ENCODE measurements at places on chromosomes 4 and X. TPM values are rescaled to one million over a fixed set of nuclear protein-coding genes. Genes with fewer than 3 reads are reported as not detected.

DNA sequence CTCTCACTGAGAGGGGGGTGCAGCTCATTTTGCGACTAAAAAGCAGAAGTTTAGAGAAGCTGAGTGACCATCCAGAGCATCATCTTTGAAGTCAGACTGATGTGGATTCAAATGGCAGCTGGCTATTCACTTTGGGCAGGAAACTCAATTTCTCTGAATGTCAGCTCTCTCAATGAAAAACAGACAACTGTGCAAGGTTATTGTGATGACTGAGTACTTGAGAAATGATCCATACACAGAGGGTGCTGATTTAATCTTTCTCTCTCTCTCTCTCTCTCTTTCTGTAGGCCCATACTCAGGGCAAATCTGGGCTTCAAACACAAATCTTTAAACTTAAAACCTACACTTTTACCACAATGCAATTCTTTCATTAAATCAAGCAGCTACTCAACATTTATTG is 185.8 kb upstream of the SLIT2 start:
- H3K4me3 ChIP-seq = no peak overlapping the region
- H3K27me3 ChIP-seq = no peaks in the 10 kb centered on the region
- H3K36me3 ChIP-seq = no peaks in the 10 kb centered on the region
- no peaks in the 10 kb centered on the region for H3K4me1 ChIP-seq

DNA sequence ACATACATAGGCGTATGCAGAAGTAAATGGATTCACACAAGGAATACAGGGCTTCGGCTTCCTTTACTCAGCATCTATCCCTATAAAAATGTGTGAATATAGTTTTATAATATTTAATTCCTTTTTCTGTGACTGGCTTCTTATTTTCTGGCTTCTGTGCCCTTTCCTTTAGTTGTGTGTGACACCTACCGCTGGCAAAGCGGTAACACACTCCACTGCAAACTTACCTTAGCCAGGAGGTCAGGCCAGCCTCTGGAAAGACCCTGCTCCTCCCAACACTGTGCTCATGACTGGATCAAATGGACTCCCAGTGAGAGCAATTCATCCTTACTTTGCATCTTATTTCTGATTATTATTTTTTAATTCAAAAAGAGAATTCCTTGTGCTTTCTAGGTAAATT is 244.2 kb downstream of the ANK2 start:
- no peak overlapping the region for H3K27ac ChIP-seq
- H3K4me1 ChIP-seq = no peaks in the 10 kb centered on the region
- H3K36me3 ChIP-seq = no peaks in the 10 kb centered on the region
- H3K4me3 ChIP-seq = no peak overlapping the region
- H3K27me3 ChIP-seq = no peaks in the 10 kb centered on the region

- no peaks in the 10 kb centered on the region for H3K36me3 ChIP-seq
- no peaks in the 10 kb centered on the region for H3K27me3 ChIP-seq
- DNase-seq = no peak
- H3K4me1 ChIP-seq = peaks cover 11% of the 10 kb centered on the region
- no peak overlapping the region for H3K27ac ChIP-seq
Measured at GRCh38 chr4:121796283-121796682, 4.8 kb upstream of the EXOSC9 start.

- H3K27ac ChIP-seq = no peak overlapping the region
- no peaks in the 10 kb centered on the region for H3K27me3 ChIP-seq
- no peaks in the 10 kb centered on the region for H3K4me1 ChIP-seq
Measured at GRCh38 chr4:92760433-92760832, 456.7 kb downstream of the GRID2 start.

DNA sequence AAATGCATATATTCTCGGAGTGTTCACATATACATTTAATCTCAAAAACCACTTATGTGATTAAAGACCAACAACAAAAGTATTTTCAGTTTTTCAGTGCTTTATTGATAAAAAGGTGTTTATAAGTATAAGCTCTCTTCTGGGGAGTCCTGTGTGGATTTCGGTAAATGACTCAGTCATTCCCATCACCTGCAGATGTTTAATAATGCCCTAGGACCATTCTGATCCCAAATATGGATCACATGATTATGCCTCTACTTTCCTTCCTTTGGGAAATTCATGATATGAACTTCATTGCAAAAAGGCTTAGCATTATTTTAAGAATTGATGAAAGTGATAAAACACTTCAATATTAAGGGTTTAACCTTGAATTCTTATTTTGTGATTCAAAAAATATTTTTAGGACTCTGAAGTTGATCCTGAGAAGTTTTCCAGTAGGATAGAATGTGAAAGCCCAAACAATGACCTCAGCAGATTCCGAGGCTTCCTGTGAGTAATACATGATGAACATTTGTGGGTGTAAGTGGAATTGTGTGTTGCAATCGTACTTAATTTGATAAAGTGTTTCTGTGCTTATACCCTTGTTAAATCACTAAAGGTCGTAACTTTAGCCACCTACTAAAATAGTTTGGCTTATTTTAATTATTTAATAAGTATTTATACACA is 40.2 kb downstream of the ATP10D start:
- DNase-seq = no peak
- no peak overlapping the region for H3K4me3 ChIP-seq
- peaks cover 2% of the 10 kb centered on the region for H3K36me3 ChIP-seq
- no peak overlapping the region for H3K27ac ChIP-seq

DNA sequence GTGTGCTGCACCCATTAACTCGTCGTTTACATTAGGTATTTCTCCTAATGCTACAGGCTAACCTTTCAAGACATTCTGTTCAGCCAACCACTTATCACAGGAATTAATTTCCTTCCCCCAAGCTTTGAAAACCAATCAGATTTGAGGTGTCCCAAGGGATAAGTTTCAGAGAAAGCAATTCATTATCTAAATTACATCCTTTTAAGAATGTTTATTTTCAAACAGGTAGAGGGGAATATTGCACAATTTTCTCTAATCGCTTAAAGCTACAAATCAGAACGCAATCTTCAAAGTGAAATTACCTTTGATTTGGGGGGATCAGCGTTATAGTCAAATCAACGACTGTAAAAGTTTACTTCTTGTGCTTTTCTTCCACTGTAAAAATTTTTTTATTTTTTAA is 1.6 kb downstream of the CLOCK start:
- no peaks in the 10 kb centered on the region for H3K27me3 ChIP-seq
- peaks cover 20% of the 10 kb centered on the region for H3K4me1 ChIP-seq
- no peak for DNase-seq

- no peak overlapping the region for H3K4me3 ChIP-seq
- DNase-seq = no peak
- H3K27me3 ChIP-seq = no peaks in the 10 kb centered on the region
- H3K27ac ChIP-seq = no peak overlapping the region
Measured at GRCh38 chrX:70052895-70053615, 3.3 kb upstream of the AWAT2 start.

Gene PCSK1N
- polyA plus RNA-seq = 0.05 TPM

GRCh38 chrX:9088896-9089295 is 55.0 kb upstream of the FAM9B start:
- no peak overlapping the region for H3K4me3 ChIP-seq
- H3K36me3 ChIP-seq = no peaks in the 10 kb centered on the region
- DNase-seq = no peak
- H3K27ac ChIP-seq = no peak overlapping the region
- no peaks in the 10 kb centered on the region for H3K27me3 ChIP-seq

Gene PPEF1
- polyA plus RNA-seq = not detected

Gene UGT8
- polyA plus RNA-seq = not detected

GRCh38 chr4:7120341-7120740 is 52.5 kb upstream of the GRPEL1 start:
- H3K4me1 ChIP-seq = peaks cover 8% of the 10 kb centered on the region
- H3K4me3 ChIP-seq = no peak overlapping the region
- DNase-seq = no peak
- no peak overlapping the region for H3K27ac ChIP-seq
- H3K36me3 ChIP-seq = no peaks in the 10 kb centered on the region

DNA sequence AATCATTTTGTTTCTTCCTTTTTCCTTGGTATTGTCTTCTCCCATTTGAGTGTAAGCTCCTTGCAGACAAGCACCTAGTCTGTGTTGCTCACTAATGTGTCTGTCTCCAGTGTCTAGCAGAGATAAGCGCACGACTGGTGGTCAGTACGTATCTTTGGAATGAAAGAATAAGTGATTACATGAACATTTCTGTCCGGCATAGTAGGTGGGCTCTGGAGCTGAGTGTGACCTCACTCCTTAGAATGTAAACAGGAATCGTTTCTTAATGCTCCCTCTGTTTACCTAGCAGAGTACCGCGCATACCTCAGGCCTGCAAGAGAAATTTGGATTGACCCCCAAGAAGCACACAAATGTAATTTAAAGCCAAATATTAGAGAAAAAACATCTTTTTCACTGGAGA is 235.4 kb downstream of the MAML3 start:
- H3K4me1 ChIP-seq = peaks cover 43% of the 10 kb centered on the region
- no peaks in the 10 kb centered on the region for H3K36me3 ChIP-seq
- no peak overlapping the region for H3K4me3 ChIP-seq
- no peaks in the 10 kb centered on the region for H3K27me3 ChIP-seq
- H3K27ac ChIP-seq = no peak overlapping the region

DNA sequence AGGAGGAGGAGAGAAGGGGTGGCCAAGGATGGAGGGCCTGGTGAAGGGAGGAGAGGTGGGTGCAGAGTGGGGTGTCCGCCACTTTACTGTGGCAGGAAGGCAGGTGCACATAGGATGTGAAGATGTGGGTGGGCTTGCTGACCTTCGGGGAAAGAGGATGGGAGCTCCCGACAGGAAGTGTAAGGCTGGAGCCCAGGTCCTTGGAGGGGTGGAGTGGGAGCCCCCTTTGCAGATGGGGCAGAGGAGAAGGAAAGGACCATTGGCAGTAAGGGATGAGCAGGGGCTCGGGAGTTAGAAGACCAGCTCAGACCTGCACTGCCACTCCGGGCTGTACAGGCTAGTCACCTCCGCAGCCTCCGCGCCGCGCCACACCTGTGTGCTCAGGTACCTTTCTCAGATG is 89.5 kb downstream of the EVC start:
- no peak overlapping the region for H3K4me3 ChIP-seq
- H3K4me1 ChIP-seq = no peaks in the 10 kb centered on the region
- no peak for DNase-seq
- no peak overlapping the region for H3K27ac ChIP-seq

- H3K36me3 ChIP-seq = no peaks in the 10 kb centered on the region
- DNase-seq = no peak
- no peaks in the 10 kb centered on the region for H3K4me1 ChIP-seq
- no peak overlapping the region for H3K27ac ChIP-seq
Measured at GRCh38 chr4:56626420-56626819, 54.7 kb downstream of the HOPX start.

- no peak for DNase-seq
- H3K27ac ChIP-seq = no peak overlapping the region
- no peaks in the 10 kb centered on the region for H3K4me1 ChIP-seq
- H3K36me3 ChIP-seq = no peaks in the 10 kb centered on the region
- no peak overlapping the region for H3K4me3 ChIP-seq
Measured at GRCh38 chr4:175834312-175834672, 22.2 kb upstream of the GPM6A start.

DNA sequence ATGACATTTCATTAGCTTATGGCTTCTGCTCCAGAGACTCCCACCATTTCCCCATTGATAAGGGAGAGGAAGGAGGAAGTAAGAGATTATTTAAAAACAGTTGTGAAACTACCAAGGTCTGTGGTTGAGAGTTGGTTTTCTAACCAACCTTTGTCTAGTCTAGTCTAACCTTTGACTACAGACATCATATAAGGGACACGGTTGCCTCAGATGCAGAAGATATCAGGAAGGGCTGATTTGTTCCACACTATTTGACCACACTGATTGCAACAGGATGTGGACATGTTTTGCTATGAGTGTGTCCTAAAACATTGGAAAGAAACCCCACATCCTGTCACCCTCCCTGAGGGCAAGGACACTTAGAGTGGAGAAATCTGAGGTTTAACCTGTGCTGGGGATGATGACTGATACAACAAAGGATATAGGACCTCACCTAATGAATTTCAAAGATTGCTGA is 53.0 kb downstream of the COQ2 start:
- no peaks in the 10 kb centered on the region for H3K4me1 ChIP-seq
- H3K36me3 ChIP-seq = no peaks in the 10 kb centered on the region
- H3K4me3 ChIP-seq = no peak overlapping the region

GRCh38 chr4:171985129-171985528 is 171.9 kb downstream of the GALNTL6 start:
- no peak overlapping the region for H3K4me3 ChIP-seq
- no peak for DNase-seq
- H3K36me3 ChIP-seq = no peaks in the 10 kb centered on the region
- H3K4me1 ChIP-seq = no peaks in the 10 kb centered on the region

Gene ARMCX4
- 1.4 TPM for polyA plus RNA-seq

DNA sequence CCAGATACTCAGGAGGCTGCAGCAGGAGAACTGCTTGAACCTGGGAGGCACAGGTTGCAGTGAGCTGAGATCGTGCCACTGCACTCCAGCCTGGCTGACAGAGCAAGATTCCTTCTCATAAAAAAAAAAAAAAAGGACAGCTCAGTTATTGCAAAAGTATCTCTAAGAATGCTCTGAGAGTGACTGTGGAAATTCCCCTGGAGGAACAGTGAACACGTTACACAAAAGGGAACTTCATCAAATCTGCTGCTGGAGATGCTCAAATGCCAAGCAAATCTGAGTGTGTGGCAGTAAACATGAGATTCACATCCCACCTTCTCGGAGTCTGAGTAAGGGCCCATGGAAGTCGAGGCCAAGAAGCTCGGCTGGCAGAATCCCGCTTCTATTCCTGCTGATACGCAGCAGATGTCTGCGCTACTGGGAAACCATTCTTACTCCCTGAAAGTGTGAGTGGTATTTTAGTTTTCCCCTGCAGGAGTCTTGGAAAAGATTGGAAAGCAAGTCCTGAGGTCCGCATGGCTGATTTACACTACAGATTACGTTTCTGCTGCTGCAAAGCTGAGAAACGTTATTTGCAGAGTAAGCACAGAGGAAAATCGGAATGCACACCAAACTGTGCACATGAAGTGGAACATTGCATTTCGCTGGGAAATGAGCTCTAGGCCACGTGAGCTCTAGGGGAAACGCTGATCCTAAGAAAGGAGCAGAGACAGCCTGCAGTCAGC is 162.9 kb downstream of the NSUN7 start:
- DNase-seq = no peak
- no peak overlapping the region for H3K4me3 ChIP-seq
- no peak overlapping the region for H3K27ac ChIP-seq
